ENCODE measurements at places on chromosomes 1 and 21.
A peak's percentile ranks its signal among the peaks of the same experiment; 100 is the strongest.

GRCh38 chr1:161359291-161359690 lies 8.4 kb downstream of the CFAP126 start:
- DNase-seq = no peak

- no peak for DNase-seq
Observed at GRCh38 chr21:42698733-42699132, 45.3 kb downstream of the PDE9A start.

- peak; percentile 72 for DNase-seq
Observed at GRCh38 chr1:159869173-159869572, 6.7 kb upstream of the VSIG8 start.

DNA sequence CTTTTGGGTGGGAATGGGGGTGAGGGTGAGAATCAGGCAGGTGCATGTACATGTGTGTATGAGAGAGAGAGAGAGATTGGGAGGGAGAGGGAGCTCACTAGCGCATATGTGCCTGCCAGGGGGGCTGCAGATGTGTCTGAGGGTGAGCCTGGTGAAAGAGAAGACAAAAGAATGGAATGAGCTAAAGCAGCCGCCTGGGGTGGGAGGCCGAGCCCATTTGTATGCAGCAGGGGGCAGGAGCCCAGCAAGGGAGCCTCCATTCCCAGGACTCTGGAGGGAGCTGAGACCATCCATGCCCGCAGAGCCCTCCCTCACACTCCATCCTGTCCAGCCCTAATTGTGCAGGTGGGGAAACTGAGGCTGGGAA lies 95.0 kb downstream of the EPHB2 start:
- DNase-seq = no peak

GRCh38 chr1:223210788-223211120 lies 67.7 kb upstream of the TLR5 start:
- no peak for DNase-seq

DNA sequence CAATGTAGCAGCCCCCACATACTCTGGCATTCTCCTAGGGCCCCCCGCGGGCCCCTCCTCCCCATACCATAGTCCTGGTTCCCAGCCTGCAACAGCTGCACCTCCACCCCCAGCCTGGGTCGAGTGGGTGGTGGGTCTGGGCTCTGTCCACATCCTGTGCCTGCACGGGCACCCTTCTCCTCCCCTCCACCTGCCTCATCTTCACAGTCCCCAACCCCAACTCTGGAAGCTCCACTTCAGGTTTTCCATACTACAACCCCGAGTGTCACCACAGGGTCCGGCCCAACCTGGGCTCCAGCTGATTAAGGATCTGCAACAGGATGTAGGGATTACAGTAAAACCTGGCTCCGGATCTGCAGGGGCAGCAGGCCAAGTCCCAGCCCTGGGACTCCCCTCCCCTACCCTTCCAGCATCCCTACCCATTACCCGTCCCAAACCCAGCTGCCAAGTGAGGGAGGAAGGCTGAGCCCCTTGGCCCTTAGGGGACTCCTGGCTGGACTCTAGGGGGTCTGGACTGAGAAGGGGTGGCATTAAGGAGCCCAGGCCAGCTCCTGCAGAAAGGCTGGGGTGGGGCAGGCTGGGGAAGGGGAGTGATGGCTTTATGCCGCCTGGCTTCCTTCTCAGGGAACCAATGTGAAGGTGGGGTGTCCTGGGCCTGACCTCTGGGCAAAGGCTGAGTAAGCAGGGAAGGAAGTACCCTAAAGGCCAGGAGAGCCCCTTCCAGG lies 116.8 kb downstream of the CASZ1 start:
- no peak for DNase-seq

GRCh38 chr1:54096877-54097240 lies 43.5 kb downstream of the TCEANC2 start:
- DNase-seq = no peak

DNA sequence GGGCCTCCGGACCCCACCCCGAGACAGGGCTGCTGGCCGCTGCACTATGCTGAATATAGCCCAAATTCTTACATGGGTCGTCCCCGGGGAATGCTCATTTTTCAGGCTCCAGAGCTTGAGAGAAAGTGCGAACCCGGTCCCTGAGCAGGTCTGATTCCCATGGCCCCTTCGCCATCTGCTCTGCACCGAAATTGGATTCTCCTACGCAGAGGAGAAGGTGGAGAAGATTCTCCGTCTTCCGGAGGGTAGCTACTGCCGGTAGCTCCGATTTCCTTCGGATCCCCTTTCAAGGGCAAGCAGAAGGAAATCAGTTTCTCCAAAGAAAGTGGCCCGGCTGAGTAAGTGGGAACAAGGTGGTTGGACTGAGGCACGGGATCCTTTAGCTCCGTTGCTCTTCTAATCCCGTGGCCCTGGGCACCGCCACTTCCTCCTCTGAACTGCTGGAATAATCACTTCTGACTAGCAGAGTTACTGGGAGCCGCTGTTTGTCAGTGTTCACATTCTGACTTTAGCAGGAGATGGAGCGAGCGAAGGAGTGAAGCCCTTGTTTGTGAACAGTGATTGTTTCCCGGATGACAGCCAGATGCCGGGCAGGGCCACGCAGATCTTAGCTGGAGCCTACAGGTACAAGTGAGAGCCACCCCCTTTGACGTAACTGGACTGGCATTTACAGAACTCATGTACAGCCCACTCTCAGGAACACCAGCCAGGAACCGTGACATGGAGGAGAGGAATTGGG lies 1.1 kb upstream of the ZNF496 start:
- no peak for DNase-seq

DNA sequence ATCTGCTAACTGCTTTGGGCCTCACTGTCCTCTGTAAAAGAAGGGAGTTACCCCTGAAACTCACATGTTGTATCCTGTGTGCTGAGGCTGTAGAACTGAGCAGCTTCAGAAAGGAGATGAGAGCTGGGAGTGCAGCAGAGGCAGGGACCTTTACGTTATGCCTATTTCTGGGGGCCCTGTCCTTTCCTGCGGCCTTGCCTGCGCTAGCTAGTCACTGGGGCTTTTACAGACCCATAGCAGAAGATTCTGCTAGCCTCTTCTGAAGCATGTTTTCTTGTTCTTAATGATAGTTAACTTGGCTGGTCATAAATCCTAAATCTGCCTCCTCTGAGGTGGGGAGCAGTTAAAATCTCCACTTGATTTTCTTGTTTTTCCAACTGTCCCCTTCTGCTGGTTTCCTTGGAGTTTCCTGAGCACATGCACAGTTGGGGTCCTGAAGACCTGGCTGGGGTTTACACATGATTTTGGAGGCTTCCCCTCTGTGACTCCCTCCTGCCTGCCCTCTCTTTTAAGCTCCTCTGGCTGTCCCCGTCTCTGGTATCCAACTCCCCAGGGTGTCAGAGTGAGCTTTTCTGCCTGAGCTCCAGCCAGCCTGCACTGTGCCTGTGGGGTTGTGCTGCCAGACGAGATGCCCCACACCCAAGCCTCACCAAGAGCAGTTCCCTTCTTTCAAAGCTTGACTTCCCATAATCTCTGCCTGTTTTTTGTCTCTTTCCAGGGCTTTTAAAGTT lies 76.6 kb downstream of the NOS1AP start:
- no peak for DNase-seq

- no peak for DNase-seq
Observed at GRCh38 chr1:28642056-28642846, 616 bp downstream of the TAF12 start.

DNA sequence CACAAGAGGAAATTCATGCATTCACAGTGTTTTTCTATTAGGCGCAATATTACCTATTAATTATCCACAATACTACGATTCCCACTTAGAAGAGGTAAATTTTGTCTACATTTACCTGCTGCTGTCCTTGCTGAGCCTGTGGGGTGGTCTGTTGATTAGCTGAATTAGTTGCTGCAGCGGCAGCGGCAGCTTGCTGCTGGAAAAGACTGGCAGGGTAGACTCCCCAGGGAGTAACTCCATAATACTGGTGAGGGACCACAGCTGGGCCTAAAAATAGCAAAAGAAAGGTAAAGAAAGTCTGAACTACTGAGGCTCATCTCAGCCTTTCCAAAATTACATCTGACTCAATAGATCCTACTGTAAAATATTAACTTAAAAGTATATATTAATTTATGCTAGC lies 66.0 kb upstream of the SDC3 start:
- no peak for DNase-seq

- no peak for DNase-seq
Observed at GRCh38 chr1:6174621-6175410, 5.3 kb downstream of the CHD5 start.

DNA sequence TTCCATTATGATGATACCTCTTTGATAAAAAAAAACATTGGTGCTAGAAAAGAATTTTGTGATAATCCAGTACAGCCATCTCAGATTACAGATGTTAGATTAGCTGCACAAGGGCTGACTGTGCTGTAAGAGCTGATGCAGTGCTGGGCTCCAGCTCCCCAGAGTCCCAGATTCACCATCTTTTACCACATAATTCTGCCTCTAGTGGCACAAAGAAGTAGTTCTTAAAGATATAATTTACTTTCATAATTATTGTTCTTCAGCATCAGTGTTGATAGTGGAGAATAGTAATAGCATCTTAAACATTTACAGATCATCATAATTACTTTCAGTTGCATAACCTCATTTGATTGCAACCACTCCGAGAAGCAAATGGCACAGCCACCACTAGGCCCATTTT lies 262.1 kb downstream of the BRINP2 start:
- DNase-seq = no peak

DNA sequence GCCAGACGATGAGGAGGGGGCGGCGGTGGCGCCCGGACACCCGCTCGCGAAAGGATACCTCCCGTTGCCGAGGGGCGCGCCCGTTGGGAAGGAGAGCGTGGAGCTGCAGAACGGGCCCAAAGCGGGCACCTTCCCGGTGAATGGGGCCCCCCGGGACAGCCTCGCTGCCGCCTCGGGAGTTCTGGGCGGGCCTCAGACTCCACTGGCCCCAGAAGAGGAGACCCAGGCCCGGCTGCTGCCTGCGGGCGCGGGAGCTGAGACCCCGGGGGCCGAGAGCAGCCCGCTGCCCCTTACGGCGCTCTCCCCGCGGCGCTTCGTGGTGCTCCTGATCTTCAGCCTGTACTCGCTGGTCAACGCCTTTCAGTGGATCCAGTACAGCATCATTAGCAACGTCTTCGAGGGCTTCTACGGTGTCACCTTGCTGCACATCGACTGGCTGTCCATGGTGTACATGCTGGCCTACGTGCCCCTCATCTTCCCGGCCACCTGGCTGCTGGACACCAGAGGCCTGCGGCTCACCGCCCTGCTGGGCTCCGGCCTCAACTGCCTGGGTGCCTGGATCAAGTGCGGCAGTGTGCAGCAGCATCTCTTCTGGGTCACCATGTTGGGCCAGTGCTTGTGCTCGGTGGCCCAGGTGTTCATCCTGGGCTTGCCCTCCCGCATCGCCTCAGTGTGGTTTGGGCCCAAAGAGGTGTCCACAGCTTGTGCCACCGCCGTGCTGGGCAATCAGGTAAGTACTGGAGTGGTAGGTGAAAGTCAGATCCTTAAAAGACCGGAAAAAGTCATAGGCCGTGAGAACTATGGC lies 588 bp downstream of the FLVCR1 start:
- DNase-seq = no peak

GRCh38 chr1:38451541-38451993 lies 405.0 kb upstream of the POU3F1 start:
- no peak for DNase-seq

- no peak for DNase-seq
Observed at GRCh38 chr1:69967245-69967766, 238.1 kb downstream of the LRRC40 start.

DNA sequence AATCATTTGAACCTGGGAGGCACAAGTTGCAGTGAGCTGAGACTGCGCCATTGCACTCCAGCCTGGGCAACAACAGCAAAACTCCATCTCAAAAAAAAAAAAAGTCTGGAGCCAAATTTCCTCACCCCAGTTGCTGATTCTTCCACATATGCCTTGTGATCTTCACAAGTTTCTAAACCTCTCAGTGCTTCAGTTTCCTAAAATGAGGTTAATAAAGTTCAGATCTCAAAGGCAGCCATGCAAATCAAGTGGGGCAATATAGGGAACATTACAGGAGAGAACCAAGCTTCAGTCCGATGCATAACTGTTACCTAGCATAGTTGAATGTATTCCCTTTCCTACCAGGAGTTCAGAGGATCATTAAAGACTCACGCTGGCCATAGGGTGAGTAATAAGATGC lies 4.8 kb downstream of the ITLN1 start:
- DNase-seq = no peak

DNA sequence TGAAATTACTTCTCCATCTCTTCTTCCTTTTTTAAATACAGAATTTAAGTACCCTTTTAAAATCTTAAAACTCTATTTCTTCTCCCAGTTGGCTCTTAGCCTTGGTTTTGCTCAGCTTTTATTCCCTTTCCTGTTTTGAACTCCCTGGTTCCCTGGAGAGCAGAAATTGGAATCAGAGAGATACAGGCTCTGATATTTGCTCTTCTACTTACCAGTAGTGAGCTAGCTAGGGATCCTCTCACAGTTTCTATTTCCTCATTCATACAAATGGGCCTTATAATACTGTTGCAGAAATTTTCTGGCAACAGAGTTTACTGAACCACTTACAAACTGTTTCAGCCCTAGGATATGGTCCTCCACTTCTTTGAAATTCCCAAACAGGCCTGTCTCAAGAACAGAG lies 606.3 kb downstream of the NUF2 start:
- no peak for DNase-seq

GRCh38 chr1:221527302-221527701 lies 214.6 kb downstream of the DUSP10 start:
- no peak for DNase-seq

DNA sequence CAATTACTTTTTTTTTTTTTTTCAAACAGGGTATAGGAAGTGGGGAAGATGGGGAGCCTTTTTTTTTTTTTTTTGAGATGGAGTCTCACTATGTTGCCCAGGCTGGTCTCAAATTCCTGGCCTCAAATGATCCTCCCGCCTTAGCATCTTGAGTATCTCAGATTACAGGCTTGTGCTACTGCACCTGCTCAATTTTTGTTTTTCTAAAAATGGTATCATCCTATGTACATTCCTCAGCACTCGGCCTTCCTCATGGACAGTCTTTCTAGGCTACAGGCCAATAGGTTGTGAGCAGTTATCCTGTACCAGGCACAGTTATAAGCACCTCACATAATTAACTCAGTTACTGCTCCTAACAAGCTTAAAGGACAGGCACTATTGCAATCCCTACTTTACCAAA lies 132.1 kb upstream of the EDN2 start:
- no peak for DNase-seq

DNA sequence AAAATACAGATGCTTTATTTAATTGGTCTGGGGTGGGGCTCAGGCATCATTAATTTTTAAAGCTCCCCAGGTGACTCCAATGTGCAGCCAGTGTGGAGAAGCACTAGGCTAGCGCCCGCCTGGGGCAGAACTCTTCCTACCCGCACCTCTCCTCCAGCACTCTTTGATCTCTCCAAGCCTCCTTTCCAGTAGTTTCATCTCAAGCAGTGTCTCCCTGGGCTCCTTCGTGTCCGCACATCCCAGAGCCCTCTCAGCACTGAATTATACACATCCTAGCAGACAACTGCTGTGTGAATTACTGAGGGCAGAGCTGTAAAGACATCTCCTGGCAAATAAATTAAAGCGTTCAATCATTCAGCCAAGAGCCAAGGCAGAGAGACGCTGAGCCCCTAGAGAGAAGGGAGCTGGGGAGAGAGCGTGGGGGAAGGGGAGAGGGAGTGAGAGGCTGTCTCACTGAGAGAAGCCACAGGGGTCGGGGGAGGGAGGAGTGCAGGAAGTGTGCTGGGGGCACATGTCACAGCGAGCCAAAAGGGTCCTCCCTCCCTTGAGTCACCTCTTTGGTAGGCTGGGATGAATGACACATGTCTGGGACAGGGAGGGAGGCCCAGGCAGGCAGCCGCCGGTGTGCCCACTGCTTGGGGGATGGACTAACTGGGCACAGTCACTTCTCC lies 21.0 kb upstream of the PARP1 start:
- no peak for DNase-seq

Data from epithelial cell of prostate (primary cell).